CD4-positive, alpha-beta T cell (primary cell): ENCODE measurements at places on chromosomes 7 and 10.
A peak's percentile ranks its signal among the peaks of the same experiment; 100 is the strongest.

DNA sequence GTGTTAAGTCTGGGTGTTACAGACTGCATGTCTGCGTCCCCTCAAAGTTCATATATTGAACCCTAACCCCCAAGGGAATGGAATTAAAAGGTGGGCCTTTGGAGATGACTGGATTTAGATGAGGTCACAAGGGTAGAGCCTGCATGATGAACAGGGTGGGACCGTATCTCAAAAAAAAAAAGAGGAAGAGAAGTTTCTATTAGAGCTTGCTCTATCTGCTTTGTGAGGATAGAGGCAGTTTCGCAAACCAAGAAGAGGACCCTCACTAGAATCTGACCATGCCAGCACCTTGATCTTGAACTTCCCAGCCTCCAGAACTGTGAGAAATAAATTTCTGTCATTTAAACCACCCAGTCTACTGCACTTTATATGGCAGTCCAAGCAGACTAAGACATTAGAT lies 1.4 kb downstream of the KIN start:
- DNase-seq: no peak

- no peak for DNase-seq
Measured at GRCh38 chr7:45451342-45452035, 122.7 kb upstream of the ADCY1 start.

DNA sequence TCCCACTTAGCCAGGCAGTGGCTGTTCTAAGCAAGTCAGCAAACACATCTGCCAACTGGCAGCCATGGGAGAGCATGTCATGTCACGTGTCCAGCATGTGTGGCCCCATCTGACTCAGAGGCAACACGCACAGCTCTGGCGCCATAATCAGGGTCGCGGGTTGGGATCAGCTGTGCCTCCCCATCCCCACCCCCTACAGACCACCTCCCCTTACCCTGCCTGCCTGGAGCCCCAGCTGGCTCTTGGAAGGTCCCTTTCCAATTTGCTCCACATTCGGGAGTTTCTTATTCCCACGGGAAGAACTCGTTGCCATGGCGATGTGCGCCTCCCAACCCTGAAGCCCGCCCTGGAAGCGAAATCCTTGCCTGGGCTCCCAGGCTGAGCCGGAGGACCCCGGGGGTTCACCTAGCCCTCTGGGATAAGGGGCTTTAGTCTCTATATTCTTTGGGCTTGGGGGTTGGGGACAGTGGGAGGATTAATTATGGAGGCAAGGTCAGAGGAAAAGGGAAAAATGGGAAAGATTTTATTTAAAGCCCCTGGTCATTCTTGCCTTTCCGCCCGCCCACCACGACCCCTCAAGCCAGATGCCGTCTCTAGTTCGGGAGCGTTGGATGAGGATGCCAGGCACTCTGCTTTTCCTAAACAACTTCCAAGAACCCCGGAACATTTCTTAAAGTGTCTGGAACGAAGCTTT lies 283.7 kb downstream of the ZEB1 start:
- no peak for DNase-seq

DNA sequence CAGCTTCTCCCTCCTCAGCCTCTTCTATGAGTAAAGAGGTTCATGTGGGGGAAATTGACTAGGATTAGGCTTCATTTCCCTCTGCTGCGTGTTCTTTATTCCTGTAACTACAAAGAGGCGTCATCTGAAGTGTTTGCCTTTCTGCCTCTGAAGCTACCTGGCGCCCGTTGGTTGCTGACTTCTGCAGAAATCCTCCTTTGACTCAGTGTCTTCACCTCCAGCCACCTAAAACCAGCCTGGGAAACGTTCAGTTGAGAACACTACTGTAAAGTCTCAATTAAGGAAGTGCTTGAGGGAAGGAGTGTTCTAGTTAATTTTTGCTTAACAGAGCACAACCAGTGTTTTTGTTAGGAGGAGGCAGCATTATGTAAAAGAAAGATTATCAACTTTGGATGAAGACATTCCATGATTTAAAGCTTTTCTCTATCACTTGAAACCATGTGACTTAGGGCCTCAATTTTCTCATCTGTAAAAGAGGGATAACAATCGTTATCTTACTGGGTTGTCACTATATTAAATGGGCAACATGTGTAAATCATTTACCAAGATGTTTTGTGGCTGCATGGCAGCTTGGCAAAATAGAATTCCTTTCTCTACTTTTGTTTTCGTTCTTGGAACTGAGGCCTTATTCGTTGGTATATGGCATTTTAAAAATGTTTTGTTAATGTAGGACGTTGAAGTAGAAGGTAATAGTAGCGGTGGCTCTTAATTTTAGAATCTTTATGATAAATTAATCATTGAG lies 642.9 kb downstream of the SDK1 start:
- no peak for DNase-seq

- DNase-seq: no peak
Measured at GRCh38 chr7:103833401-103833800, 156.1 kb downstream of the RELN start.

DNA sequence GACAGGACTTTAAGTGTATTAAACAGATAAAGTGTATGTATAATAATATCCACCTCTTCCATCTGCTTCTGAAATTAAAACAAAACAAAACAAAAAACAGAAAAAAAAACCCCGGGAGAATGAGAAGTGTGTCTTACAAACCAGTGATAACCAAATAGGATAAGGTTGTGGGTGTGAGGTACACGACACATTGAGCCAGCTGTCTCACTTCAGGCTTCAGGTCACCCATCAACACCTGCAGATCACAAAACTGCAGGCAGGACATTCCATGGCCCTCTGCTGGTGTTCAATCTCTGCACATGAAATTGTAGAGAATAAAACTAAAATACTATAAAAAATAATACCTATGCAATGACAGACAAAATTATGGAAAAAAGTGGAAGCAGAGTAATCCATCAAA lies 339.9 kb downstream of the SFMBT2 start:
- DNase-seq: no peak

DNA sequence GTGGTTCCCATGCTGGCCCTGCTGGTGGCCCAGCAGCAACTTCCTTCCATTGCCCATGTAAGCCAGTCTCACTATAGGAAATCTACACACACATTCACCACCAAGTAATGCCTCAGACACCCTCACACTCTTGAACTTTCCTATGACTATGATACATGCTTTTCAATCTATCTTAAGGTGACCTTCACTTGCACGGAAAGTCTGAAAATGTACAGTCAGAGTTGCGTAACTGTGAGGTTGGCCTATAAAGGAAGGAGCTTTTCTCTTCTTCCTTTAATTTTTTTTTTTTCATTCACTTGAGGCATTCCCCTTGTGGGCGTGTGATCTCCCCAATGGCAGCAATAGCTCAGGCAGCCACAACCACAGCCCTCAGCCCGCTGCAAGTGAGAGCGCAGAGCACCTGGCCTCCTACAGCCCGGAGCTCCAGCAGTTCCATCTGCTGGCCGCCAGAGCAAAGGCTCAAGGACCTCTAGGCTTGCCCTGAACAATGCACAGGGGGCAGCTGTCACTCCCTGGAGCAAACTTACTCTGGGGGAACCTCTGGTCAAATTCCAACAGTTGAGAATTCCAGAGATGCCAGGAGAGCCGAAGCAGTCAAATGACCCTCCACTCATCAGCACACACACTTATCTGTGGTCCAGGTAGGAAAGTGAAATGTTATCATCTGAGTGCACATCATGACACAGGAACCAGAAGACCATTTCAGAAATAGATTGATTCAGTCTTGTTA lies 123.1 kb upstream of the ADO start:
- DNase-seq: peak; percentile 39
